ENCODE measurements at places on chromosomes 1 and 21. TPM values are rescaled to one million over a fixed set of nuclear protein-coding genes. Genes with fewer than 3 reads are reported as not detected.

The DDR2 gene
- polyA plus RNA-seq = 7.4 TPM

The DHDDS gene
- 44.6 TPM for polyA plus RNA-seq

DNA sequence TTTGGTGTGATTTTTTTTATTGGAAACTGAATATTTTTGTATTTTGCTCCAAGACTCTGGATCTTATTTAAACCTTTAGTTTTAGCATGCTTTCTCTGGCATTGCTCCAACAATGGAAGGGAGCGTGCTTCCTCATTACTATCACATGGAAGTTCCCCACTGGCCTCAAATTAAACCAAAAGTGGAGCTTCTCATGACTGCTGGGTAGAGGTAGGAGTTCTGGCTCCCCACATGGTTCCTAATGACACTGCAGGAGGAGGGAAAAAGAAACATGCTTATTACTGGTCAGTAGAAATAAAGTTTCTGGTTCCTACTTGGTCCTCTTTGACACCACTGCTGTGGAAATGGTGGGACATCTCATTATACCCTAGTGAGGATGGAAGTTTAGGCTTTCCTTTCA lies 310.5 kb downstream of the PTGER3 start:
- H3K27ac ChIP-seq = no peak overlapping the region
- no peak for DNase-seq
- no peaks in the 10 kb centered on the region for H3K27me3 ChIP-seq

- no peak for DNase-seq
- H3K27ac ChIP-seq = no peak overlapping the region
- no peak overlapping the region for H3K4me3 ChIP-seq
- no peaks in the 10 kb centered on the region for H3K36me3 ChIP-seq
Observed at GRCh38 chr1:203789966-203790365, 5.5 kb upstream of the ZBED6 start.

DNA sequence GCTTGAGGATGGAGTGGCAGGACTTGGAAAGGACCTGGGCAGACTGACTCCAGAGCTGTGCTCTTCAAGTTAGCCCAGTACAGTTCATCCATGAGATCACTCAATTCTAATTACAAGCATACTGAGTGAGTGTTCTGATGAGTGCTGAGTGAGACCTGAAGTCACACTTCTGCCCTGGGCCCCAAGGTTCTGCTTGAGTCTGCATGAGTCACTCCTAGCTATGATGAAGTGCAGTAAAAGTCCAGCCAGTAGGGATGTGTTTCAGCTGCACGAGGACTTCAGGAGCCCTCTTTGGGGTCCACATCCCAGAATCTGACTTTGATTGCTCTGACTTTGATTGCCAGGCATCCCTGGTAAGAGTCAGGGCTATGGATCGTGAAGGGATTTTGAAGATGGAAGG lies 35.8 kb downstream of the PLEKHA6 start:
- no peaks in the 10 kb centered on the region for H3K4me1 ChIP-seq
- H3K27me3 ChIP-seq = no peaks in the 10 kb centered on the region
- no peak for DNase-seq
- no peaks in the 10 kb centered on the region for H3K36me3 ChIP-seq

DNA sequence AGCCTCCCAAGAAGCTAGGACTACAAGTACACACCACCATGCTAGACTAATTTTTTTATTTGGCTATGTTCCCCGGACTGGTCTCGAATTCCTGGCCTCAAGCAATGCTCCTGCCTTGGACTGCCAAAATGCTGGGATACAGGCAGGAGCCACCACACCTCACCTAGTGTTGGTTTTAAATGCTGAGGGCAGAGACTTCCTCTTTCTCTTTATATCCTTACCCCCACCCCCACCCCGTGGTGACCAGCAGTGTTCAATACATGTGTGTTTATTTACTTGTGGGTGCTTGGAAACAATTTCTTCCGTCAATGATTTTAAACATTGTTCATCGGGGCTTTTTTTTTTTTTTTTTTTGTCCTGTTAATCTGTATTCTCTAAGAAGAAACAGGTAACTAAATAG lies 158.9 kb downstream of the ZBTB18 start:
- no peaks in the 10 kb centered on the region for H3K36me3 ChIP-seq
- no peak overlapping the region for H3K4me3 ChIP-seq
- H3K27ac ChIP-seq = no peak overlapping the region
- DNase-seq = no peak
- no peaks in the 10 kb centered on the region for H3K27me3 ChIP-seq
- no peaks in the 10 kb centered on the region for H3K4me1 ChIP-seq

Data from heart left ventricle (tissue), 16 donors.